ENCODE measurements at places on chromosomes 7 and 10.

- DNase-seq: no peak
Observed at GRCh38 chr10:24035761-24036160, 173.2 kb upstream of the KIAA1217 start.

DNA sequence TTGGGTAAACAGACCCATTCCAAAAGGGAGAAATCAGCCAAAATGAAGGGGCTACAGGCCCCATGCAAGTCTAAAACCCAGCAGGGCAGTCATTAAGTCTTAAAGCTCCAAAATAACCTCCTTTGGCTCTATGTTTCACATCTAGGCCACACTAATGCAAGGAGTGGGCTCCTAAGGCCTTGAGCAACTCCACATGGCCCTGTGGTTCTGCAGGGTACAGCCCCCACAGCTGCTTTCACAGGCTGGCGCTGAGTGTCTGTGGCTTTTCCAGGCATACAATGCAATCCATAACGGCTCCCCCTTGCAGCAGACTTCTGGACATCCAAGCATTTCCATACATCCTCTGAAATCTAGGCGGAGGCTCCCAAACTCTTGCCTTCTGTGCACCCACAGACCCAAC is 9.0 kb downstream of the TMEM243 start:
- DNase-seq: peak; percentile 9

DNA sequence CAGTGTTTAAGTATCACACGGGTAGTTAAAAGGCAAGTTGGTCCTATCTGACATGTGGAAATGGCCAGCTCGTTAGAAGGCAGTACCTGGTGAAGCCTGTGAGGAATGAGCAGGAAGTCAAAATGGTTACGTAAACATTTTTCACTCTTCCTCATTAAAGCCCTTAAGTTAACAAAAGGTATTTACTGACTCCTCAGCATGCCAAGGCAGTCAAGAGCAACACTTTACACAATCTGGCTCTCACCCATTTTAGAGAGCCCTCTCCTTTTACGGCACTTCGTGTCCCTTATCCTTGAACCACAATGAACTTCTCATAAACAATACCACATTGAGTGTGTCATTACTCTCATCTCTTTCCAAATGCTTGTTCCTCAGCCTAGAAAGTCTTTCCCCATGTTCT is 11.0 kb upstream of the RSBN1L start:
- no peak for DNase-seq

- DNase-seq: no peak
Observed at GRCh38 chr10:70064486-70064885, 11.8 kb downstream of the MACROH2A2 start.

GRCh38 chr7:98970016-98970615 is 91.8 kb downstream of the TRRAP start:
- no peak for DNase-seq

- DNase-seq: no peak
Observed at GRCh38 chr7:99719996-99720769, 14.8 kb downstream of the CYP3A7 start.

DNA sequence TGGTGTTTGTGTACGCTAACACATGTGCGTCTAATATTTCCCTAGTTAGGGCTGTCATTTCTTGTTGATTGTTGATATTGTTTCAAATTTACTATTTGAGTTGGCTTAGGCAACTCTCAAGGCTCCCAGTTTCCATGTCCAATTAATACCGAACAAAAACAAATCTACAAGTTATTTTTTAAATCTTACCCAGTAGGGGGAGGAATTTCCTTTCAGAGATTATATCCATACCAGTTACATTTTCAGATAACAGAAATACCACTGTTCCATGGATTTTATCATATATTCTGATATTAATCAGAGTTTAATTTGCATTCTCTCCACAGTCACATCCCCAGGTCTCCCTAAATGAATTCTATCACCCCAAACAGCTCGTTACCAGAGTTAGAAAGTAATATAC is 7.2 kb upstream of the AKR1B10 start:
- no peak for DNase-seq

GRCh38 chr7:79282070-79282694 is 171.3 kb downstream of the MAGI2 start:
- DNase-seq: no peak

DNA sequence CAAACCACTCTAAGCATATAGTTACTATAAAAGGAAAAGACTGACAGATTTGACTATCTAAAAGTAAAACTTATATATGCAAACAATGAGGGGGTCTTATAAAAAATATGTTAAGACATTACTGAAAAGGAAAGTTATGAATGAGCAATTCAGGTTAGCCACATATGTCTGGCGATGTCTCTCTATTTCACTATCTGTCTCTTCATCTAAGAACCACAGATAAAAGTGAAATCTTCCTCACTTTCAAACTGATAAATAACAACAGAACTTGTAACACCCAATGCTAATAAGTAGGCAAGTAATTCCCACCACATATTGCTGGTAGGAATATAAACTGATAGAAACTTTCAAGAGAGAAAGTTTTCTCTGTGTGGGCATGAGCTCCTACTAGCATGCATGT is 138.2 kb downstream of the CHCHD3 start:
- no peak for DNase-seq

- DNase-seq: no peak
Observed at GRCh38 chr7:33850768-33851167, 54.6 kb upstream of the BMPER start.

Data from HL-60 (cell line).